ENCODE measurements at places on chromosomes 7 and 10.

DNA sequence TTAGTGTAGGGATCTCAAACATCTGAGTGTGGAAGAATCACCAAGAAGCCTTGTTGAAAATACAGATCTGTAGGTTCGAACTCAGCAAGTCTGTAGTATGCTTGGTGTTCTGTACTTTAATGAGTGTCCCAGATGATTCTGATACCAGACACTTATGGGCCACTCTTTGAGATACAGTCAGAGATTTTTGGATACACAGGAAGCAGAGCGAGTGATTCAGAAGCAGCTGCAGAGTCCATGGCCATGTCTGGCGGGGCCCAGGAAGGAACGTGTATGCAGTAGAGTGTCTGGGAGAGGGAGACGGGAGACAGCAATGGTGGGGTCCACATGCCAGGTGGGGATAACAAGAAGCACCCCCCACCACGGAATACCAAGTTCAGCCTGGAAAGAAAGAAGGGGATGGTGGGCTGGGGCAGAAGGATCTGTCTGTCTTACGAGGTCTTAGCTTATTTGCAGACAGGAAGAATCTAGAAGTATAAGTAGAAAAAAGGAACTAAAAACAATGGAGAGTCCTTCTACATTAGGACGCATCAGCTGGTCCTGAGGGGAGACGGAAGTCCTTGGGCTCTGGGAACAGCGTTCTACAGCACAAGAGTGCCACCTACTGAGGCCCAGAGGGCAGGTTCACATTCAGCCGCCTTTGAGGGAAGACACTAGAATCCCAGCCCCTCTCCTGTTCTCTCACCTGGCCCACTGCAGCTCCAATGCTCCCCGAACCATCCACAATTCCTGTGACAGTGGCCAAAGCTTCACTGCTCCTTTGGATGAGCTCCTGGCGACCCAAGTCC lies 55.4 kb downstream of the SLC37A3 start:
- DNase-seq = no peak

- DNase-seq = no peak
These were observed 451.7 kb upstream of the ZMIZ1 start for GRCh38 chr10:78617115-78617514.

DNA sequence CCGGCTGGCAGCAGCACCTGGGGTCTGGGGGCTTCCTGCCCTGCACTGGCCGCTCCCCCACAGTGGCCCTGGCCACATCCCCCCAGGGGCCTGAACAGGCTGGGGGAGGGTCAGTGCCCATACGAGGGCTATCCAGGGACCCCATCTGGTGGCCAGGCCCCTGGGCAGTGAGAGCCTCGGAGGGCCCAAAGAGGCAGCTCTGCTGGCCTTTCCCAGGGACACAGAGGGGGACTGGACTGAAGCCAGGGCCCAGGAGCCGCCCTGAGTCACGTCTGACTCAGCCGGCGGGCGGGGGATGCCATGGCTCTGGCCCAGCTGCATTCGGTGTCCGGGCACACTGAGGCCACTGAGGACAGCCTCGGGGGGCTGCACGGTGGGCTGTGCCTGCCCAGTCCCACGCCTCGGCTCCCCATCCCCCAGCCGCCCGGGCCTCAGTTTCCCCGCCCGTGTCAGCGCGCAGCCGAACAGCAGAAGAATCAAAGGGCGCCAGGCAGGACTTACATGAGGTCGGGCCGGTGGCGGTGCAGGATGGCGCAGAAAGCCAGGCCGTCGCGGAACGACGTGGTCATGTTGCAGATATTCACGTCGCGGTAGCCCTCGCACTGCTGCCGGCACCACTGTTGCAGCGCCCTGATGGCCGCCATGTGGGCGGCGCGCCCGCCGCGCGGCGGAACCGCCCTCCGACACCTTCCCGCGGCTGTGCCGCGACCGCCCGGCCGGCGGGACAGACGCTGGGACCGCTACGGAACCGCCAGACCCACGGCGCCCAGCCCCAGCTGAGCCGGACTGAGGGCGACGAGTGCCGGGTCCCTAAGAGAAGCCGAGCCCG lies at the start of gene MICALL2:
TSS of gene MICALL2 (minus strand) at position 788 of the 829 bp plus-strand sequence. CDS start at position 644, 144 bp downstream.
- DNase-seq = peak; percentile 68

DNA sequence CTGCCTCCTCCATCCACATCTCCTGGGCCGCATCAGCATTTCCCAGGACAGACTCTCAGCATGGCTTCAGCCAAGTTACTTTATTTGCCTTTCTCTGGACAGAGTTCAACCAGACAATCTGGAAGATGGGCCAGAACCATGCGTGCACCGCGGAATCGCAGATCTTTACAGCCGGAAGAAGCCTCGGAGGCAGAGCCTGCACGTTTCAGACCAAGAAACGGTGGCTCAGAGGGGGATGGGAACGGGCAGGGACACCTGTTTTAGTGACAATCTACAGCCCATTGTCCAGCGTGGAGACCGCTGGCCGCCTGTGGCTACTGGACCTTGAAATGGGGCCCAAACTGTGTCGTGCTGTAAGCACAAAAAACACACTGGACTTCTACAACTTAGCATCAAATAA lies 3.5 kb downstream of the VIPR2 start:
- no peak for DNase-seq

DNA sequence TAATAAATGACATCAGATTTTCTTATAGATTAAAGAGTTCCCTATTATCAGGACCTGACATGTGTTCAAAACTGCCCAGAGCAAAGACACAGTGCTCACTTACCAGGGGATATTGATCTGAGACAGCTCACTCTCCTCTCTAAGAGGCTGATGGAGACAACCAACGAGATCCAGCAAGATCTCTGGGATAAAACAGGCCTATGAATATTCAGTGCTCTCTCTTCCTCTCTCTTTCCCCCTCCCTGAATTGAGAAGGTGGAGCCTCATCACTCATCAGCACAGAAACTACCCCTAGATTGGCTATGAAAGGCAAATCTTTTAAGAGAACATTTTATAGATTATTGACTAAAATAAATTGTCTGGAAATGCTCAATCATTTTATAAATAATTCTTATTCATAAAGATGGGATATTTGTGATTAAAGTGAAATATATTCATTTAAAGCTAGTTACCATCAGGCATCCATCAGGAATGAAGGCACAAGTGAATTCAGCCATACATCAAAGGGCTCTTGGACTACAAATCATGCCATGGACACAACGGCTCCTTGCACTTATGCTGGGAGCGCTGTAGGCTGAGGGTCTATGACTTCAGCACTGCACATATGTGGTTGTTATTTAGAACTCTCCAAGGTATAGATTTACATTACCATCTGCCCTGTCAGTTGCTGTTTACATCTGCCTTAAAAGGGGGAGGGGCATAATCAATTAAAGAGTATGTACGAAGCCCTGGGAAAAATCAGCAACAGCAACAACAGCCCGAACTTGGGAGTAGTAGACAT lies 3.4 kb upstream of the PPP1R17 start:
- DNase-seq = no peak

DNA sequence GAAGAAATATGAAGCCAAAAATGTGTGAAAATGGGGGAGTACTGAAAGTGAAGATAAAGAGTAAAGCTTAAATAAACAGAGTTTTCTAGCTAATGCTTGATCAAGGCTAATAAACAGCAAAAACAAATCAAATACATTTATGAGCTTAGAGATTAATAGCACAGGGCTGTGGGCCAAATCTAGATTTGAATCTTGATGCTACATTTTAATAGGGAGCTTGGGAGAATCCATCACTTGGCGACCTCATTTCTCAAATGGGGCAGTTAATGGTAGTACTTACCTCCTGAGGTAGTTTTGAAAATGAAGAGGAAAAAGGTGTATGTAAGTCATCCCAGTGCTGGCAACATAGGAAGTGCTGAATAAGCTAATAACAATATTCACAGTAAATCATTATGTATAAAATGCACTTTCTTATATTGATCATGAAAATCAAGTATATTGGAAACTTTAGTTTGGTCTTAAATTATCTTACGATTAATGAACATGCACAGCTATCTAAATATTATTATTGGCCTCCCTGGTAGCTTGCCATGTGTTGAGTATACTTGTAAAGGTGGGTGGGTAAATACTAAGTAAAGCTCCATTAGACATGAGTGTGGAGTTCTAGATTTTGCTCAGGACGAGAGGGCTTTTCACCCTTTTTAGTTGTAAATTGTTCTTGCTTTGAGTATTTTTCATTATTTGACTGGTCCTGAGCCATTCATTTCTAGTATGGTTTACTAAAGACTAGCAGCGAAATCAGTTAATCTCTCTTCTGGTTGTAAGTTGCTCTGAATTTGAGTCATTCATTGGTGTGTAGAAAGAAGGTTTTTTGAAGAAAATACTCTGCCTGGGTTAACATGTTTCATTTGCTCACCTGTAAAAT lies 5.1 kb downstream of the BICC1 start:
- no peak for DNase-seq

DNA sequence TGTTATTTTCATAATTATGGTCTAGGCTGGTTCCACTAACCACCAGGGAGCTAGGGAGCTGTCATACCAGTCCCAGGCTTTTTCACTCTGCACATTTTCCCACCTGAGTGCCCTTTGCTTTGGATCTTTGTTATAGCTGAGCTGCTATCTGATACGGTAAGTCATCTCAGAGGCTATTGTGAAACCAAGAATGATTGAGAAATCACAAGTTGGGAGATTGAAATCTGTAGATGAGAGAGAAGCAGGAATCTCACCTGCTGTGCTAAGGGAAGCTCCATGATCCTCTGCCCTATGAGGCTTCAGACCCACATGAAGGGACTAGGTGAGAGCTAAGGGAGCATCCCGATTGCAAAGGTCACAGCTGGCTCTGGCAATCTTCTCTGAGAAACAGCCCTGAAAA lies 307.8 kb downstream of the REEP3 start:
- DNase-seq = no peak

DNA sequence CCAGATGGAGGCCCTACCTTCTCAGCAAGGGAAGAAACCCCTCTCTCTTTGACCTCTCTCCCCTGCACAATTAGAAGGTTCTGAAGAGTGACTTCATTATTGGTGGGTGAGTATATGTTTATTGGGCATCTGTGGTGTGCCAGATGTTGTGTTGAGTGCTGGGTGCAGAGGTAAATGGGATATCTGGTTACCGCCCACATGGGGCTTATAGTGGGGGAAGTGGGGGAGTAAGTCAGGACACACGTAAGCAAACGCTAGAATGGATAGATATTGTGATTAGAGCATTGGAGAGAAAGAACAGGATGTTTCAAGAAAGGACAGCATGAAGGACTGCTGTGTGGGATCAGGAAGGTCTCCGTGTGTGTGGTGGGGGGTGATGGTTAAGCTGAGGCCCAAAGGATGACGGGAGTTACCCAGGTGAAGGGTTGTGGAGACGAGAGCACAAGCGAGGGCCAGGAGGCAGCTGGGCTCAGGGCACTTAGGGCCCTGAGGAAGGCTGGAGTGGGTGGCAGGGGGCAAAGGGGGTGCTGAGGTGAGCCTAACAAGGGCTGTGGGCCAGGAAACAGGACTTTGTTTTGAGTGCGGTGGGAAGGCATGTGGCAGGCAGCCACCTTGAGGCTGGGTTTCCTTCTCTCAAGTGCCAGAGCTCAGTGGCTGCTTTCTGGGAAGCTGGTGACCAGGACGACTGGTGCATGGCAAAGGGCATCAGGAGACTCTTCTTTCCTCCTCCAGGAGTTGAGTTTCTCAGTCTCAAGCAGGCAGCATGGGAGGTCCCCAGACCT lies 299.9 kb downstream of the RPS24 start:
- DNase-seq = no peak

DNA sequence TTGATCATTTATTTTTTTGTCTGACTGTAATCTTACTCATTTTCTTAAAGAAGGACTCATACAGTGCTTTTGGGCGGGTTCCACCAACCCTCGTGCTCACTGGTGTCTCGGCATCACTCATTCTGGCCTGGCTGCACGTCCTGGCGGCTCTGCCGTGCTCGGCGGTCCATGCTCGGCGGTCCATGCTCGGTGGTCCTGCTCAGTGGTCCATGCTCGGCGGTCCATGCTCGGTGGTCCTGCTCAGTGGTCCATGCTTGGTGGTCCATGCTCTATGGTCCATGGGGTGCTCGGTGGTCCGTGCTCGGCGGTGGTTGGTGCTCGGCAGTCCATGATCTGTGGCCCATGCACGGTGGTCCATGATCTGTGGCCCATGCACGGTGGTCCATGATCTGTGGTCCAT lies 72.5 kb downstream of the WDR37 start:
- DNase-seq = no peak

DNA sequence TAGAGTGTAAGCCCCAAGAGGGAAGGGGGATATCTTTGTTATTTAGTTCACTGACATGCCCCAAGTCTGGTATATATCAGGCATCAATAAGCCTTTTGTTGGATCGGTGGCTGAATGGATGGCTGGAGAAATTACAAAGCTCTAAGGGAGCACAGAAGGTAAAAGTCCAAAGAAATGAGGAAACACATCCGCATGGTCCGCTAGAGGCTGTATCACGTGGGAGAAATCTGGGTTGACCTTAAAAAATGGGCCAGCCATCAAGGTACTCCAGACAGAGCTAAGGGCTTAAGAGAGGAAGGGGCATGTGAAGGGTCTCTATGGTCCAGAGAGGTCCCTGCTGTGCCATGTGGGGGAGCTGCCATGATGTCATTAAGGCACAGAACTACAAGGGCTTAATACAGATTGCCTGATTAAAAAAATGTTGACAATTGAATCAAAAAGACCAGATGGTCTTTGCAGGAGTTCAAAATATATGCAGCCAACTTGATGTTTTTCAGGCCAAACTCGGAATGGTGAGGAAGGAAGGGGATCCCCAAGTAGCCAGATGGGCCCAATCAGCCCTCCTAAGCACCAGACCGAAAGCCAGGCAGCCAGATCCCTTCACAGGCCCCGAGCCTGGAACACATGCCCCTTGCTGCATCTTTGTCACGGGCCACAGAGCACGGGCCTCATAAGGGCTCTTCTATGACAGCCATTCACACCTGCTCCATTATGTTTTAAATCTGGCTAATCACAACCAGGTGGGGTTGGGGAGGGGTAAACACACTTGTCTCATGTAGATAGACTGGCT lies 31.9 kb downstream of the SCRN1 start:
- DNase-seq = no peak

DNA sequence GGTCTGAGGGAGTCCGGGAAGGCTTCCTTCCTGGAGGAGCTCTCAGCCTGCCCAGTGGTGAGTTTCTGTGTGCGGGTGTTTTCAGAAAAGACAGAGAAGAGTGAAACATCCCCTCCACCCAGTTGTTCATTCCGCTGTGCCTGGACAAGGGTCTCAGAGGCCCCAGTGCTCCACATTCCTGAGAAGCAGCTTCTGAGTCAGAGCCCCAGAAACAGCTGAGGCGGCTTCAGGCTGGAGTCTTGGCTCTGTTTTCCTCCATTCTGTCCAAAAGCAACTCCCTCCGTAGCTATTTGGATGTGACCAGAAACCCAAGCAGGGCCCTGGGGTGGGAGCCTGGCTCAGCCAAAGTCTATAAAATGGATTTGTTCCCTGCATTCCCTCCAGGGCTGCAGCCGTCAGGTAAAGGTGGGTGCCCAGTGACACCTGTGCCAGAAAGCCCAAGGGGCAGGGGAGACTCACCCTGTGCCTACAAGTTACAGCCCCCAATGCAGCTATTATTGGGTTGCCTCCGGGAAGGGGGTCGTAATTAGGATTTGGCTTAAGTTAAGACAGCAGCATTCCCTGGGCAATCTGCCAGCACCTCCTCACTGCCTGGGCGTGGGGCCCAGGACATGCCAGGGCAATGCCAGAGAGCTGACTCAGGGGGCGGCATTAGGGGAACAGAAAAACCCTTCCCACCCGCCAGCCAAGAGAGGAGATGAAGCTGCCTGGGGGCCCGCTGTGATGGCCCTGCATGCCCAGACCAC lies 13.1 kb upstream of the CAMK2G start:
- peak; percentile 57 for DNase-seq
